ENCODE measurements at places on chromosomes 4 and X.

DNA sequence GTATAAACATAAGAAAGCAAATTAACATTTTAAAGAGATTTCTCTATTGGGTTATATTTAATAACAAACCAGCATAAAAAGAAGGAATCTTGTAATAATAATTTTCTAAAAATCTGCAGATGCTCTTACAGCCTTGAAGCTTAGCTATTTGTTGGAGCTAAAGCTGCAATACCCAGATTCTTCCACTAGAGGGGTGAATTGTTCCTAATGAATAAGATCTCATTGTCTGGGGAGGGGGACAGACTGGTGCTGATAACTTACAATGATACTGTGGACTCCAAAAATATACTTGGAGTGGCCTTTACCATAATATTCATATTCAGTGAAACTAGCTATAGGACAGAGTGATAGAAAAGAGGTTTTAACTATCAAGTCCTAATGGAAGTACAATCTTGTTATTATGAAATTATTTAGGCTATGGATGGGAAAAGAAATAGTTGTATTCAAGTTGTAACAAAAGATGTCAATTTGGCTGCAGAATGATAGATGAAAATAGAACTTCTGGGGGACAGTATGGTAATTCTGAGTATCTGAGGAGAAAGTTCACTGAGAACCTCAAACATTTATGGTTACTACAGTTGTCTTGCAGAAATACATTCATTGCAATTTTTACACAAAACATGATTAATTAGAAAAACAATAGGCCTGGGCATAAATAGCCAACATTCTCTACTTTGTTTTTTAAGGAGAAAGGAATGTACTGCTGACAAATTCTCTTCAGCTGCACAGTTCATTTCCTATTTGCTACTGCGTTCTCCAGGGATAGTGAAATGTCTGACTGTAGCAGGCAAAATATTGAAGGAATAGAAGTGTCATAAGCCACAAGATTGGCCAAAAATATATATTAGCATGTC lies 443.3 kb downstream of the GBA3 start:
- no peak for DNase-seq

GRCh38 chr4:148442832-148443511 lies 758 bp upstream of the NR3C2 start:
- DNase-seq: no peak

DNA sequence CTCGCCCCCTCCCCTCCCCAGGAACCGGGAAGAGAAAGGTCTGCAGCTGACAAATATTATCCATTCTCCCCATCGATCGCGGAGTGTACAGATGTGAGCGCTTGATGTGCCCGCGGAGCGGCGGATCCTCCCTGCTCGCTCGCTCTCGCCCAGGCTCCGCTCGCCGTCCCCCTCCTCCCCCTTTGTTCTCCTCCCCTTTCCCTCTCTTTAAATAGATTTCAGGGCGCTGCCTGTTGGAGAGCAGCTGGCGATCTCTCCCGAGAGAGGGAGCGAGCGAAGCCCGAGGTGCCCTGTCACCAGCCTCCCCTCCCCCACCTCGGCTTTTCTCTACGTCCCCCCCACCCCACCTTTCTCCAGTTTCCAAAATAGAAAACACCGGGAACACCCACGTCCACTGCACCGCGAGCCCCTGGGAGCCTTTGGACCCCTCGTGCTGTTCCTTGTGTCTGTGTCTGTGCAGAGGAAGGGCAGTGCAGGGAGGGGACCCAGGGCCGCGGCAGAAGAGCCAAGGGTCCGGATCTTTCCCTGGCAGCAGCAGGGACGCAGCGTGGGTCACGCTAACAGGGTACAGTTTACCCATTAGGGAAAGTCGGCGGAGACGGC lies 56.6 kb upstream of the BCOR start:
- no peak for DNase-seq

DNA sequence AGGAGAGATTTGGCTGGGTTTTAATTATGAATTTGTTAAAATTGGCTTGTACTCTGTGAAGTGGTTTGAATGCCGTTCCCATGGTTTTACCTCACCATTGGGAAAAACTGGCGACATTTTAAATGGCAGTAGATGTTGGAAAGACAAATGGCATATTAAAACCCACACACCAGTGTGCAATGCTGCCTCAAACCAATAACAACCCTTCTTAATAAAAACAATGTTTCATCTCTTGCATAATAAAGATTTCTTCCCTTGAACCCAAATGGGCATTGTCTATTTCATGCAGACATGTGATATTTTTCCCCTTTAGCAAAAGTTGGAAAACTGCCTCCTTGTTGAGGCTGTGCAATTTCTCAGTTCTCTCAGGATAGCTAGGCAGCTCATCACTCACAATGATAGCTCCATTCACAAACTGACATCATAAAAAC lies 33.7 kb downstream of the GABRB1 start:
- DNase-seq: no peak

DNA sequence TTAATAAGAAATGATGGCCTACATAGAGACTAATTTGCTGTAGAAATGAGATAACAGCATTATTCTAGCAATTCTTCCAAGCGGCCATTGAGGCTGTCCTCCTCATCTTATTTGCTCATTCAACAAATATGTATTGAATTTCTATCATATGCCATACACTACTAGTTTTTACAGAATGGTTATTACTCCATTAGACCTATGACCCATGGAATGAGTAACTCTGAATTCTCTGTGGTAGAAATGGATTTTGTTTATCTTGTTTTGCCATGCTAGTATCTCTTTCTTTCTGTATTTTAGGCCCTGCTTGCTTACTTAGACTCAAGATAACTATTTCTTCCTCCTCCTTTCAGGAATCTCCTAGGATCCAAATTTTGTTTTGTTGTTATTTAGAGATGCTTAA lies 103.5 kb downstream of the RPA4 start:
- DNase-seq: no peak

GRCh38 chrX:22803353-22803752 lies 196.4 kb upstream of the DDX53 start:
- DNase-seq: no peak

DNA sequence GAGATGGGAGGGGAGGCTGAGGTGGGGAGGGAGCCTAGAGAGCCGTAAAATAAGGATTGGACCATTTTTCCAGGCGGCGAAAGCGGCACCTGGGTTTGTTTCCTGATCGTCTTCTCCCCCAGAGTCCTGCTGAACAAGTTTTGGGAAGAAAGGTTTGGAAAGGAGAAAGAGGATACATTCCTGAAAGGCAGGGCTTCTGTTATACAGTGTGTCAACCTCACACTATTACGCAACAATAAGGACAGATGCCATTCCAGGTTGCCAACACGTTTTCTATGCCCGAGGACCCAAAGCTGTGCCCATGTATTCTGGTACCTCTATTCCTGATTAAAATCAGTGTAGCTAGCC lies 658 bp downstream of the SCOC start:
- no peak for DNase-seq

- DNase-seq: no peak
Observed at GRCh38 chr4:170011921-170012628, 14.1 kb downstream of the MFAP3L start.

DNA sequence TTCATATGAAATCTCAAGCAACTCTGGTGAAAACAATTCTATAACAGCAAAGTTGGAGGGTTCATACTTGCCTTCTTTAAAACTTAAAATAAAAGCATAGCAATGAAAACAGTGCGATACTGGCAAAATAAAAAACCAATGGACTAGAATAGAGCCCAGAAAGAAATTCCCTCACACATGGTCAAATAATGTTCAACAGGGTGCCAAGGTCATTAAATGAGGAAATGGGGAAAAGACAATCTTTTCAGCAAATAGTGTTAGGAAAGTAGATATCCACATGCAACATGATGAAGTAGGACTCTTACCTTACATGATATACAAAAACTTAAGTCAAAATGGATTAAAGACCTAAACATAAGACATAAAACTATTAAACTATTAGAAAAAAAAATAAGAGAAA lies 970.2 kb upstream of the AGA start:
- DNase-seq: no peak

- DNase-seq: no peak
Observed at GRCh38 chrX:31179203-31179602, 107.4 kb upstream of the FTHL17 start.

DNA sequence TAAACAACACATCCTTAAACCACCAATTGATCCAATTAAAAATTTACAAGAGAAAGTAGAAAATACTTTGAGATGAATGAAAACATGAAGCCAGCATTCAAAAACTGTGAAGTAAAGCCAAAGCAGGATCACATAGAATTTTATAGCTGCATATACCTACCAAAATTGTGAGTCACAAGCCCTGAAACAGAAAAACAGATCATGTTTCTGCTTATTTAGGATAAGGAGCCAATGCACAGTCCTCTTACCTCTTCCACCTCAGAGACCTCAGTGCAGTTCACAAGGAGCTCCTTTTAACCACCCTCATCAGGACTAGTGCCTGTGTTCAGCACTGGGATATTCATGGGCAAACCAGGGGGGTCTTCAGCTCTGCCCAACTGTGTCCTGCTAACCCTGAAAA lies 386.7 kb downstream of the TECRL start:
- DNase-seq: no peak

Data from CD4-positive, CD25-positive, alpha-beta regulatory T cell (primary cell).